Aorta (tissue), 5 donors: ENCODE measurements at places on chromosomes 11 and 22.

GRCh38 chr11:61974766-61975631 is 7.6 kb upstream of the FTH1 start:
- no peak overlapping the region for H3K4me3 ChIP-seq
- H3K4me1 ChIP-seq, result peaks cover 5% of the 10 kb centered on the region
- H3K27me3 ChIP-seq, result no peaks in the 10 kb centered on the region
- DNase-seq, result peak; percentile 72

- H3K4me1 ChIP-seq, result peaks cover 7% of the 10 kb centered on the region
- no peaks in the 10 kb centered on the region for H3K27me3 ChIP-seq
- H3K27ac ChIP-seq, result no peak overlapping the region
- no peaks in the 10 kb centered on the region for H3K36me3 ChIP-seq
Measured at GRCh38 chr11:15815246-15816195, 540.8 kb downstream of the SOX6 start.

DNA sequence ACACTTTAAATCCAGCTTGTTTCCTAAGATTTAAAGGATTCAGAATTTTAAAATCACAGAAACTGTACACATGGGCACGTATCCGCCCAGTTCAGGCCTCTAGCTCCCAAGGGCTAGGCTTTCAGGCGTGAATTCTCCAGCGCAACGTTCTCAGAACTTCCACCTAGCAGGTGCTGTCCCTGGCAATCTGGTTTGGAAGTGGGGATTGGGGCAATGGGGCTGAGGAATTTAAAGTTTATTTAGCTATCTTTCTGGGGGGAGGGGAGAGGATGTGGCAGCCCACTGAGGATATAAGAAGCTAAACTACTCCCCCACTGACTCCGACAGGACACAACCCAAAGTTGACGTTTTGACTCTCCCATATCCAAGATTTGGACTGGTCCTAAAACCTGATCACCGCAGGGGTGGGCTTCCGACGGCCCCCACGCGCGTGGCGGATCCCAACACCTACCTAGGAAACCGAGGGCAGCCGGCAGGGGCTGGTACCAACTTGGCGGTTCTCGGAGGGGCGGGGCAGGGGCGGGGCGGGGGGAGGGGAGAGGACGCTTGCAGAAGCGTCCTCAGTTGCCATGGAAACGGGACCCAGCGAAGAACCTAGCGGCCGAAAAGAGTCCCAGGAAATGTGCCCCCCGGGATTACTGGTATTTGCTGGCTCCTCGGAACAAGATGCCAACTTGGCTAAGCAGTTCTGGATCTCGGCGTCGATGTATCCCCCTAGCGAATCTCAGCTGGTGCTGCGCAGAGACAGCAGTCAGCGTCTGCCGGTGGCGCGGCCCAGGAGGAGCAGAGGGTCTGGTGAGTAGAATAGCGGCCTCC is at the start of gene HOATZ:
HOATZ (plus strand) TSS at position 563 of the 816 bp plus-strand sequence; CDS start at position 570, 7 bp downstream.
- no peak for DNase-seq
- H3K4me3 ChIP-seq, result no peak within 1 kb of the TSS
- no peak within 1 kb of the TSS for H3K27ac ChIP-seq
- no peaks in the 10 kb centered on the region for H3K4me1 ChIP-seq
- H3K36me3 ChIP-seq, result no peaks in the 10 kb centered on the region
- H3K27me3 ChIP-seq, result no peaks in the 10 kb centered on the region

DNA sequence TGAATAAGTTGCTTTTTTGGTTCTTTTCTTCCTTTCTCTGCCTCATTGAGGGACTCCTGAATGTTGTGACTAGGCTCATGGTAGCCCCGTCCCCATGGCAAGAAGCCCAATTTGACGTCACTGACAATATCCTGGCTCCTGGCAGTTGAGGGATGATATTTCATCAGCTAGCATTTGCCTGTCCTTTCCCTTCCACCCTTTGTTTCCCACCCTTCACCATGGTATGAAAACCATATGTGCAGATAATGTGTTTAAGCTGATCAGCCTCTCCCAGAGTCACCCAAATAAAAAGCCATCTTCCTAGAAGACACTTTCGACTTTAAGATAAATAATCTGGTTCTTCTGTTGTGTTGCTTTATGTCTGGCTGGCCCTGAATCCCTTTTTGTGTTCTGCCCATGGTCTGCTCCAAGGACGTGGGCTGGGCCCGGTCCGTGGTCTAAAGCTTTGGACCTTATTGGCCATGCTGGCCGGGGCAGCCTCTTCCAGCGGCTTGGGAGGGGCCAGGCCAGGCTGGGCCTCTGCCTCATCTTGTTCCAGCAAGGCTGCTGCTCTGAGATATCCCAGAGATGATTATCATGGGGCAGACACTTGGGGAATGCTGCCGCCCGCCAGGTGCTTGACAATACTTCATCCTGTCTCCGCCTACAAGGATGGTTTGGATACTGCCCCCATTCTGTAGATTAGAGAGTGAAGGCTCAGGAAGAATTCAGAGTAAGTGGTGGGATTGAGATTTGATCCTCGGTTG is 5.1 kb downstream of the TSPAN18 start:
- DNase-seq, result no peak
- H3K4me3 ChIP-seq, result no peak overlapping the region
- no peak overlapping the region for H3K27ac ChIP-seq
- no peaks in the 10 kb centered on the region for H3K27me3 ChIP-seq

DNA sequence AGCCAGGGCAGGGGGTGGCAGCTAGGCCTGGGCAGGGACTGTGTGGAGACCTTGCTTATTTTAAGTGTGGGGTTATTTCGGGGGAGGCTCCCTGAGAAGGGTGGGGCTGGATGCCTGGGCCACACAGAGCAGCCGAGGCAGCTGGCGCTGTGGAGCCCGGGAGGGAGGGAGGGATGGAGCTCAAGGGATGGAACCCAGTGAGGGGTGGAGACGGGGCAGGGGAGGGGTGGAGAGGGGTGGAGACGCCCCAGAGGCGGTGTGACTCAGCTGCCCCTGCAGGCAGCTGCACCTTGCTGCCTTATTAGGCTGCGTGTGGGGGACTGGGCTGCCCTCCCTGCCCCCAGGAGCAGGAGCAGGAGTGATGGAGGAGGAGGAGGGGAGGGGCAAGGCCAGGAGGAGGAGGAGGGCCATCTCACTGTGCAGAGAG is 9.8 kb upstream of the TSSC4 start:
- H3K27ac ChIP-seq, result peak overlapping the region; percentile 62
- H3K4me3 ChIP-seq, result no peak overlapping the region
- H3K36me3 ChIP-seq, result no peaks in the 10 kb centered on the region
- no peaks in the 10 kb centered on the region for H3K4me1 ChIP-seq
- peak; percentile 81 for DNase-seq

GRCh38 chr22:39928536-39929520 is 27.9 kb downstream of the GRAP2 start:
- peaks cover 2% of the 10 kb centered on the region for H3K27me3 ChIP-seq
- H3K27ac ChIP-seq, result no peak overlapping the region
- no peak for DNase-seq
- no peaks in the 10 kb centered on the region for H3K4me1 ChIP-seq
- no peak overlapping the region for H3K4me3 ChIP-seq

DNA sequence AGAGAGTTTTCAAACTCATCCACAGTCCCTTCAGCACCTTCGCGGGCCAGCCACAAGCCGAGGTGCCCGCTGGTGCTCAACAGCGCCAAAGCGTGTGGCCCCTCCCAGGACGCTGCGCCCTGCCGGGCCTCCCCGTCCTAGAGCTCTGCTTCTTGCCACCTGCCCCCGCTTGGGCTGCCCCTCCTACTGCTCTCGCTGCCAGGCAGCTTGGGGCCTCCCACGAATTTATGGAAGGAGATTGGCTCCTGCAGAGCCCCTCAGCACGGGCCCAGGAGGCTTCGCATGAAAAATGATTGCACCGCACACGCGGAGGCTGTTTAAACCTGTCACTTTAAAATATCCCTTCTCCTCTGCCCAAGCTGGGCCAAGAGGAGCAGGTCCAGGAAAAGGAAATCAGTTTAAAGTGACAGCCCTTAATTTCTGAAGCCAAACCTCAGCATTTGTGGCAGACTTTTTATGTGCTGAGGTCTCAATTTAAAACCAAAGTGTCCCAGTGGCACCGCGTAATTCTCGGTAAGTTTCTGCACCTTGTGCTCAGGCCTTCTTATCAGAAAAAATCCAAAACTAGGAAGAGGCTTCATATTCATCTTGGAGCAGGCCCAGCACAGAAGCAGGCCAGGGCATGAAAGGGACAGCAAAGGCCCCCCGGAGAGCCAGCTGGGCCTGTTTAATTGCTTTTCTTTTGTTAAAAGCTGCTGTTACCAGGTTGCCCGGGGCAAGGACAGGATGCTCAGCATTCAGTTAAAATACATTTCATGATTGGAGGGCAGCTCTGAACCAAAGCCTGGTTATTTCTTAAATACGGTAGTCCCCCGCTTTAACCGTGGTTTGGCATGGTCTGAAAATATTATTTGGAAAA is 303.6 kb downstream of the OPCML start:
- no peak overlapping the region for H3K4me3 ChIP-seq
- no peaks in the 10 kb centered on the region for H3K36me3 ChIP-seq
- H3K4me1 ChIP-seq, result no peaks in the 10 kb centered on the region
- H3K27ac ChIP-seq, result no peak overlapping the region
- DNase-seq, result no peak
- no peaks in the 10 kb centered on the region for H3K27me3 ChIP-seq

DNA sequence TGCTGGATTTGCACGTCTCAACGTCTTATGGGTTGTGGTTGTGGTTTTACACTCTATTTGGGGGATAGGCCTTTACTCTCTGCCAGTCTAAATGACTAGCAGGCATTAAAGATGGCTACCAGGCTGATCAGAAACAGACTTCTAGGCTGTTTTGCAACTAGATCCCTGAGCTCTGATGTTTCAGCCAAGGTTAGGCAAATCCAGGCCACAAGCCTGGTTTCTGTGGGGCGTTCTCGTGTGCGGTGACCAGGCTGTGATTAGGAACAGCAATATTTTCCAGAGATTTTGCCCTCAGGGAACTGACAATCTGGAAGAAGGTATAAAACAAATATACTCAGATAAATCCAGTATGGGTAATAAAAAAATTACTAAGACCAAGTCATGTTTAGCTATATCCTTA is 502.4 kb downstream of the INSC start:
- no peaks in the 10 kb centered on the region for H3K27me3 ChIP-seq
- H3K4me1 ChIP-seq, result no peaks in the 10 kb centered on the region
- no peak overlapping the region for H3K4me3 ChIP-seq

GRCh38 chr22:25064894-25065560 is 112.5 kb downstream of the KIAA1671 start:
- H3K27ac ChIP-seq, result no peak overlapping the region
- H3K4me1 ChIP-seq, result no peaks in the 10 kb centered on the region
- no peaks in the 10 kb centered on the region for H3K27me3 ChIP-seq

DNA sequence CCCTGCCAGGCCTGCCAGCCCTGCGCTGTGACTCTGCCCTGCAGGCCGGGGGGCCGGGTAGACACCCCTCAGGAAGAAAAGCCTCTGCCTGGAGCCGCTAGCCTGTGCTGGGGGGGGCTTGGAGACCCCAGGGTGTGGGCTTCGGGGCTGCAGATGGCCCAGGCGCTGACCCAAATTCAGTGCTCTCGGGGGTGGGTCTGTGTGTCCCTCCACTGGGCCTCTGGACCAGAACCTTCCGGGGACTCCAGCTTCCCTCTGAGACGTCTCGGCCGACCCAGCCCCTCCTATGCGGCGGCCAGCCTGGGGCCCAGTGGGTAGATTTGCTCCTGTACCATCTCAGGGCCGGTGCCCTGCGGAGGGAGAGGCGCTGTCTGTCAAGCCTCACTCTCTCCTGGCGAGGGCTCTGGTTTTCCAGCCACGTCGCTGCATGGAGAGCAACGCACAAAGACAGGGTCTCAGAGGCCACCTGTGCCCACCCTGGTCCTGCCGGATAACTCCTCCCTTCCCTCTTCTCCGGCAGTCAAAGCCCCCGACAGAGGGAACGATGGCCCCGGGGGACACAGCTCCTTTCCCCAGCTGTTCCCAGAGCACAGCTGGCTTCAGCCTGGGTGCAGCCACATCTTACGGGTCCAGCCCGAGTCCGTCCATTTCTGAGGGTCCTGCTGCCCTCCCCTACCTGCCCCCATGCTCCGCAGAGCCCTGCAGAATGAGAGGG is 40.1 kb upstream of the TOLLIP start:
- H3K27me3 ChIP-seq, result no peaks in the 10 kb centered on the region
- no peak overlapping the region for H3K27ac ChIP-seq
- no peak overlapping the region for H3K4me3 ChIP-seq
- DNase-seq, result no peak
- H3K4me1 ChIP-seq, result no peaks in the 10 kb centered on the region

DNA sequence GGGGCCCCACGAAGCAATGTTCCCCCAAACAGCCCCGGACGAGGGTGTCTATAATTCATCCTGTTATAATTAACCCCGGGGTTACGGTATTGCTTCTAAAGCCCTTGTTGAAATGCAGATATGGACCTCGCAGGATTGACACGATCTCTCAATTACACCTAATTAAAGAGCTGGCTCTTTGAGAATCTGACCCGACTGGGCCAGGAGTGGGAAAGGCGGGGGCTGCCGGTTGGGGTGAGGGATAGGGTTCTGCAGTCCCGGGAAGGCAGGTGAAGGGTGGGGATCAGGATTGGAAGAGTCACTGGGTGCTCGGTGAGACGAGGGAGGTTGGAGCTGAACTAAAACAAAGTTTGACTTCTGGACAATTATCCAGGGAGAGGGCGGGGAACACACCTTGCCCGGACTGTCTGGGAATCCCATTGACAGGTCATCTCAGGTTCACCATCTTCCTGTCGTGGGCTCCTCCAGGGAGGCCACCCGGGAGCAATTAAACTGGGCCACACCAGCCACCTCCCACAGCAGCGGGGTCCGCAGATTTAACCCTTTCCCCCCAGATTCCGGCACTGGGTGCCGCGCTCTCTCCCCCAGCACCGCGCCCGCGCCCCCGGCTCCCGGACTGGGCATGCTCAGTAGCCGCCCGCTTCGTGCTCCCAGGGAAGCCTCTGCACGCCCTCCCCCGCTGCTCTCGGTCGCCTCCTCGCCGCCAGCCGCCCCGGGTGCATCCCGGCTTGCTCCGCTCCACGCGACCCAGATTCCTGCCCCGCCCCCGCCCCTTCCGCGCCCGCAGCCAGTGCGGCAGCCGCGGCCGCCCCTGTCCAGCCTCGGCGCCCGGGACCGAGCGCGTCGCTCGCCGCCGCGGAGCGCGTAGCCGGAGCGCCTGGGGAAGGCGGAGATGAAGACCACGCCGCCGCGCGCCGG is at the start of gene ELMOD1:
ELMOD1 (plus strand) TSS at position 688 of the 918 bp plus-strand sequence. CDS start 27,043 bp downstream, outside the sequence.
- H3K27me3 ChIP-seq, result no peaks in the 10 kb centered on the region
- H3K27ac ChIP-seq, result no peak within 1 kb of the TSS
- no peaks in the 10 kb centered on the region for H3K36me3 ChIP-seq
